ENCODE measurements at places on chromosomes 4 and X.

GRCh38 chrX:140190441-140191108 lies 225.3 kb upstream of the CXorf66 start:
- DNase-seq = peak; percentile 25

DNA sequence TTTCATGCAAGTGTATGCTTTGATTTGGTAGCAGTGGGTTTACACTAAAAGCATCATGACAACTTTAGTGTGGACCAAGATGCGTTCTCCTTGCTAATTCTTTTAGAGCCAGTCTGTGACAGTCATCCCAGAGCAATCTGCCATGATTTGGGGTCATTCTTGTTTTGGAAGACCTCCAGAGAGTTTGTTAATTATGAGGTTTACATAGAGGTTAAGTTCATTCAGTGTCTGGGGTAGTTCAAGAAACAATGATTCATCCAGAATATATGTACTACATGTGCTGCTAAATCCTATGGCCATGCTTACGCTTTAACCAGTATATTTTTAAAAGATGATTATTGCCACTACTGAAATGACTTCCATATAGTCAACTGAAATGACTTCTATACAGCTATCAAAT lies 328.5 kb upstream of the AGA start:
- peak; percentile 78 for DNase-seq

DNA sequence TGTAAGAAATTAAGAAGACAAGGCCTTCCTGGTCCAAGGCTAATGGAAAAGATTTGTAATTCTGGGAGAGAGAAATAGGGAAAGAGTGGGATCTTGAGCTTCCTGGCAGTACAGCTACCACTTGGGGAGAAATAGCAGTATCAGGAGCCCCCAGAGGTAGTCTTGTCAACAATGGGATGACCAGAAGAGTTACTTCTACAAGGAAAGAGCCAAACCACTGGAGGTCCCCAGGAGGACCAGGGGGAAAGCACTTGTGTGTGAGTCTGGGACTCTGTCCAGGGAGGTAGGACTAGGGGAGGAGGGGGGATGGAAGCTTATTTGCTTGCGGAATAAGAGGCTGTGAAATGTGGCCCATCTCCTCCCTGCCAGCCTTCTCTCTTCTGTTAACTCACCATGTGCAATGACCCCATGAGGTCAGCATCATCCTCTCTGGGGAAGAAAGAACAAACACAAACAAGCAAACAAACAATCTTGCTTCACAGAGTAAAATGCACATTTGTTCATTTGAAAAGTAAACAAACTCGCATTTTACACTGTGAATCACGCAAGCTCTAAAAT lies 160.1 kb downstream of the STK32B start:
- DNase-seq = no peak

DNA sequence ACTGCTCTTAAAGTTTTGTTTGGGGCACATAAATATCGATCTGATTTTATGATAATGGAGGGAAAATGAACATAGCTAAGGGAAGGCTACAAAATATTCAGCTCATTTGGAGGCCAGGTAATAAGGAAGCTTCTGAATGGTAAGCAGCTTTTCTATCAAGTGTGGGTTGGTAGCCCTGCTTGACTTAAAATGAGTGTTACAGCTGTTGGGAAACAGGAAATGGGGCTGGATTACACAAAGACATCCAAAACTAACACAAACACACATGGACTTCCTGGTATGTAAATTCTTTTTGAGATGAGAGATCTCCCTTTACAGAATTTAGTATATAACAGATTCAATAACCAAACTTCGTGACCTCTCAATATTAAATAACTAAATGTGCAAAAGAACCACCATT lies 58.0 kb downstream of the FGF16 start:
- peak; percentile 24 for DNase-seq
